CD4-positive, alpha-beta T cell (primary cell): ENCODE measurements at places on chromosomes 12 and 14.
A peak's percentile ranks its signal among the peaks of the same experiment; 100 is the strongest.

GRCh38 chr12:82765971-82766705 lies 79.4 kb downstream of the TMTC2 start:
- no peaks in the 10 kb centered on the region for H3K4me1 ChIP-seq
- no peak overlapping the region for H3K27ac ChIP-seq
- no peaks in the 10 kb centered on the region for H3K27me3 ChIP-seq
- H3K36me3 ChIP-seq = no peaks in the 10 kb centered on the region

DNA sequence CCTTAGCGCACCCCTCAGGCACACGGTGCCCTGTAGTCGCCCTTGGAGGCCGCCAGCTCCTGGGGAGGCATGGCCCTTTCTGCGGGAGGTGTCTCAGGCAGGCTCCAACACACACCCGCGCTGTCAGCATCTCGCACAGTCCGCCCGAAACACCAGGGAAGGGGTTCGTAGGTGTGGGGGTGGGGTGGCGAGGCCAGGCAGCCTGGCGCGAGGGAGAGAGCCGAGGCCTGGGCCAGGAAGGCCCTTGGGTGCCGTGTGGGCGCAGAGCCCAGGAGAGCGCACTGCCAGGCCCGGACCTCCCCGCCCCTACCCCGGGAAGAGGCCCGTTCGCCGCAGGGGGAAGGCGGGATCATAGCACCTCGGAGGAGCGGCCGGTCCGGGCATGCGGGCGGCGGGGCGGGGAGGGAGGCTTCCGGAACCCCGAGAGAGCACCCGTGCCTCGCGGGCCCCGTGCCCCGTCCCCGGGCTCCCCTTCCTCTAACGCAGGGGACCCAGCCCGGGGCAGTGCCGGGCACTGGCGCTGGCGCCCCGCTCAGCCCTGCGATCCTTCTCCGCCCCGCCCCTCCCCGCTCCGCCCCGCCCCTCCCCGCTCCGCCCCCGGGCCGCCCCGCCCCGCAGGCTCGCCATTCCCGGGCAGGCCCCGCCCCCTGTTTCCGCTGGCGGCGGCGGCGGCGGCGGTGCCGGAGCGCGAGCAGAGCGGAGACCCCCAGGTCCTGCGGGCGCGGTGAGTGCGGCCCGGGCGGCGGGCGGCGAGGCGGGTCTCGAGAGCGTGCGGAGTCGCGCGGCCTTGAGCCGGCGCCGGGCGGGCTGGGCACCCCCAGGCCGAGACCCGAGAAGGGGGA lies at the start of gene TSPAN9:
TSS of gene TSPAN9 (plus strand) at position 650 of the 842 bp plus-strand sequence. CDS start 123,815 bp downstream, outside the sequence.
- H3K4me1 ChIP-seq = peaks cover 25% of the 10 kb centered on the region
- no peak within 1 kb of the TSS for H3K27ac ChIP-seq
- peak within 1 kb of the TSS; percentile 59 for H3K4me3 ChIP-seq
- H3K36me3 ChIP-seq = no peaks in the 10 kb centered on the region

GRCh38 chr12:56658921-56659320 lies 13.1 kb upstream of the ATP5F1B start:
- peaks cover 11% of the 10 kb centered on the region for H3K36me3 ChIP-seq
- DNase-seq = no peak
- no peaks in the 10 kb centered on the region for H3K4me1 ChIP-seq
- no peak overlapping the region for H3K27ac ChIP-seq
- no peak overlapping the region for H3K4me3 ChIP-seq

GRCh38 chr12:53094394-53094787 lies 3.1 kb upstream of the IGFBP6 start:
- peaks cover 11% of the 10 kb centered on the region for H3K27me3 ChIP-seq
- no peak overlapping the region for H3K27ac ChIP-seq
